ENCODE measurements at places on chromosomes 4 and X. TPM values are rescaled to one million over a fixed set of nuclear protein-coding genes. Genes with fewer than 3 reads are reported as not detected.
A peak's percentile ranks its signal among the peaks of the same experiment; 100 is the strongest.

Gene DGKK
- total RNA-seq, result 1.8 TPM

- peak; percentile 45 for DNase-seq
These were observed 36.6 kb downstream of the PITX2 start for GRCh38 chr4:110586131-110586850.

Gene SH3D19
- total RNA-seq, result 107 TPM

Gene SLC10A4
- 1.7 TPM for total RNA-seq

Gene STPG2
- total RNA-seq, result 0.37 TPM

- peak; percentile 74 for DNase-seq
These were observed 39.8 kb upstream of the NAP1L5 start for GRCh38 chr4:88737307-88737941.

- no peak for DNase-seq
These were observed 6.4 kb downstream of the NR3C2 start for GRCh38 chr4:148435654-148436406.

- no peak for DNase-seq
These were observed 22.0 kb upstream of the FAM9C start for GRCh38 chrX:13066391-13066790.

DNA sequence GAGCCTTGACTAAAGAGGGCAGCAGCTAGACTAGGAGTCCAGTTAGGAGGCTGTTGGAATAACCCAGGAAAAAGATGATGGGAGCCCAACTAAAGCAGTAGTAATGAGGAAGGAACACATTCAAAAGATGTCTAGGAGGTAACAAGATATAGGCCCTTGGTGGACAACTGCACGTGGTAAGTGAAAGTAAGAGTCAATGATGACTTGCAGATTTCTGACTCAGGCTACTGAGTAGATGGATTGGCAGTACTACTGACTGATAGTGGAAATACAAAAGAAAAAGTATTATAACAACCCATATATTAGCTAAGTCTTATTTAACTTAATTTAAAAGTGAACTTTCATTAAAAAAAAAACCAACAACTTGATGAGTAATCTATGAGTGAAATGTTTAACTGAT lies 74.0 kb downstream of the PAK3 start:
- DNase-seq, result no peak

- DNase-seq, result no peak
These were observed 217.3 kb upstream of the GK2 start for GRCh38 chr4:79625361-79625760.

DNA sequence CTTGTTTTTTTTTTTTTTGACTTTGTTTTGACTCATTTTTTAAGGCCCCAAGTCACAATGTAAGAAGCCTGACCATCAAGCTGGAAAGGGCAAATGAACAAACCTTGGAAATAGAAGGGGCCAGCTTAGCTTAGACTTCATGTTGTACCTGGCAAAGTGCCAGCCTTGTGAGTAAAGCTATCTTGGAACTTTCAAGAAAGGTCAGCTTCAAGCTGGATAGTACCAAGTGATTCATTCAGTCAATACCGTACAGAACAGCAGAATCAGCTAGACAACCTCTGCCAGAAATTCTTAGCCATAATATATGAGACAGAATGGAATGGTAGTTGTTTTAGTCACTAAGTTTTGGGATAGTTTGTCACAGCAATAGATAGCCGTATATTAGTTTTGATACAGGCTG lies 1492.2 kb upstream of the TENM3 start:
- DNase-seq, result no peak

Gene PAGE4
- total RNA-seq, result not detected

DNA sequence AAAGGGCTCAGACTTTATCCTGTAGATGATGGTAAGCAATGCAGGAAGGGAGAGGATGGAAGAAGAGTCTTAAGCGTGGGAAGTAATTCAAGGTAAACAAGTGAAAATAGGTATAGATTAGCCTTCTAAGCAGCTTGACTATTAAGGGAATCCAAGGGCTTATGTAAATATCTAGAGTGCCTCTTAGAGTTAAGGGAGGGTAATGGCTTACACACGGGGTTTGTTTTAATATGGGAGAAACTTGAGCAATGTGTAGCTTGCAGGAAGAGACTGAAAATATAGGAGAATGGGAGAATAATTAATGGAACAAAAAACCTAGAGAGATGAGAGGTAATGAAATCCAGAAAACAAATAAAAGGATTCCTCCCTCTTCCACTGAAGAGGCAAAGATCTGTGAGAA lies 12.8 kb upstream of the SAP30 start:
- DNase-seq, result no peak

Gene TCEAL6
- not detected for total RNA-seq

Gene CLNK
- 2.7 TPM for total RNA-seq

- no peak for DNase-seq
These were observed 59.6 kb downstream of the SCML2 start for GRCh38 chrX:18294893-18295292.

DNA sequence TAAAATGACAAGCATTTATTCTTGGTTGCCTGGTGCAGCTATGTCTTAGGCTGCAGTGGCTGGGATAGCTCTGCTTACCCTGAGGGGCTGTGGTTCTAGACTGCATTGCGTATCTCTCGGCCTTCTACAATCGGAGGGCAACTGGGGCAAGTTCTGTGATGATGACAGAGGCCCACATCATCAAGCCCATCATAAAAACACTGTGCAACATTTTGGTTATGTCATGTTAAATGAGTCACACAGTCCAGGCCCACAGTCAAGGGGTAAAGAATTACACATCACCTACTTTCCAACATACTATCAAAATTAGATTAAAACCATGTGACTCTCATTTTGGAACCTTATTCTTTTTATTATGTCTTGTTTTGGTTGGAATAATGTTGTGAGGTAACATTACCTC lies 120.2 kb upstream of the GUCY1A1 start:
- no peak for DNase-seq

GRCh38 chr4:833156-833555 lies 7.2 kb upstream of the CPLX1 start:
- DNase-seq, result no peak

GRCh38 chr4:87006676-87007527 lies 72.1 kb downstream of the AFF1 start:
- peak; percentile 97 for DNase-seq

GRCh38 chrX:121851033-121851432 lies 803.6 kb downstream of the GLUD2 start:
- no peak for DNase-seq

Gene RHOXF1
- not detected for total RNA-seq

DNA sequence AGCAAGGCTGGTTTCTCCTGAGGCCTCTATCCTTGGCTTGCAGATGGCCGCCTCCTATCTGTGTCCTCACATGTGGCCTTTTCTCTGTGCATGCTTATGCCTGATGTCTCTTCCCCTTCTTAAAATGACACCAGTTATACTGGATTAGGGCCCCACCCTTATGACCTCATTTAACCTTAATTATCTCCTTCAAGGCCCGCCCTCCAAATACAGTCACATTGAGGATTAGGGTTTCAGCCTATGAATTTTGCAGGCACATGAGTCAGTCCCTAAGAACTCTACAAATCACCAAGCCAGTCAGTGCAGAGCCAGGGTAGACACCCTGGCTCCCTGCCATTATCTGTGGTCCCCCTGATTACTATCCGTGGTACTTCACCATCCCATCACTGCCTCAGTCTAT lies 51.6 kb downstream of the MAML3 start:
- no peak for DNase-seq

Gene RENBP
- total RNA-seq, result not detected

GRCh38 chrX:27976284-27976683 lies 5.0 kb downstream of the DCAF8L1 start:
- peak; percentile 2 for DNase-seq

DNA sequence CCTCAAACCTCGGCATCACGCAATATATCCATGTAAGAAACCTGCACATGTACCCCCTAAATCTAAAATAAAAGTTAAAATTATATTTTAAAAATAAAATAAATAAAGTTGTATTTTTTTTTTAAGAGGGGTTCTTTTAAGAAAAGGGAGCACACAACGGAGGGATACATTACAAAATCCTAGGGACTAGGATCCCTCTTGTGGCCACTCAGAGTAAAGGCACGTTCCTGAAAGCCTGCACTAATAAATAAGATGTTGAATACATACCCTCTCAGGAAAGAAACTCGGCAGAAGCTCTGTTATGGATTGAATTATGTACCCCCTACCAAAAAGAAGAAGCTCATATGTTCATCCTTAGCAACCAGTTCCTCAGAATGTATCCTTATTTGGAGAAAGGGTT lies 50.9 kb upstream of the PRDX4 start:
- no peak for DNase-seq

DNA sequence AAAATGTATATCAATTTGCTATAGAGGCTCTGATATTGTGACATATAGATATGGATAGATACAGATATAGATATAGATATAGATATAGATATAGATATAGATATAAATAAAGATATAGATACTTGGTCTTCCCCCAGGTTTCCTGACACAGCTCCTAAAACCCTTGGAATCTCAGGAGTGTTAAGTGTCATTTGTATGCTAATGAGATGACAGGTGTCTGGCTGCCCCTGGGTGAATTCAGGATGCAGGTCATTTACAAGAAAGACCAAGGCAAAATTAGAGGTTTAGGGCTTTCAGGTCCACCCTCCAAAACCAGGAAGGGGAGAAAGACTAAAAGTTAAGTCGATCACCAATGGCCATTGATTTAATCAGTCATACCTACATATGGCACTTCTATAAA lies 1034.8 kb downstream of the PDHA2 start:
- DNase-seq, result no peak

GRCh38 chr4:139886798-139887197 lies 221.2 kb downstream of the MGST2 start:
- no peak for DNase-seq

DNA sequence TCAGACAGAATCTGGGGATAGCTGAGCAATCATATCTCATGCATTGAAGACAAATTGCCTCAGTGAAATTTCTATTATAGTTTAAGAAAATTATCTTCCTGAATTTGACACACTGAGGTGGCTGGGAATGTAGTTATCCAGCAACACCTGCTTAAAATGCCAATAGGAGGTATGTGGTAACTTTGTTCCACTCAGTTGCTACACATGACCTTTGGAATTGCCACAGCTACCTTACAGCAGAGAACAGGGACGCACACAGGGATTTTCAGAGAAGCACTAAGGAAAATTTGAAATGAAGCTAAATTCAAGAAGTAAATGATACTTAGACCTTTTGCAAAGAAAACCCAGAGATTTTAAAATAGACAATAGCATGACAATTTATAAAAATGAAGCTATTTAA lies 264.6 kb downstream of the IL1RAPL1 start:
- DNase-seq, result peak; percentile 22

GRCh38 chr4:76489686-76490161 lies 54.7 kb downstream of the SHROOM3 start:
- no peak for DNase-seq

Gene APELA
- total RNA-seq, result not detected

GRCh38 chr4:40750461-40751258 lies 905 bp downstream of the NSUN7 start:
- DNase-seq, result no peak

GRCh38 chr4:3116955-3117354 lies 42.5 kb downstream of the HTT start:
- no peak for DNase-seq

GRCh38 chr4:152458801-152459302 lies 77.0 kb downstream of the FBXW7 start:
- no peak for DNase-seq

DNA sequence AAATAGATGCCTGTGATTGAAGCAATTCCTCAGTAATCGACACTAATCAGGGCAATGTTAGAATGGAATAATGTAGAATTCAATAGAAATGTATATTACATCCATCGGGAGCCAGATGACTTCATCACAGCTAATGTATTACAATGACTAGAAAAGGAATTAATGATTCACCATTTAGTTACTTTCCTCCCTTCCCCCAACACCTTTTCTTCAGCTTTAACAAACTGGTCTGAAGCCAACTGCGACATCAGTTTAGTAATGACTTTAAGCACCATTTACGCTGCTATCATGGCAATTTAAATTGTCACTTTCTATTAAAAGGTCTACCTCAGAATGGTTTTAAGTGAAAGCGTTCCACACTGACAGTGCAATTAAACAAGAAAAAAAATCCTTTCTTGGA lies 45.1 kb downstream of the SUPT20HL2 start:
- no peak for DNase-seq

GRCh38 chrX:70096052-70096451 lies 33.8 kb downstream of the OTUD6A start:
- peak; percentile 27 for DNase-seq

GRCh38 chr4:54662901-54663585 lies 5.3 kb downstream of the KIT start:
- DNase-seq, result no peak

DNA sequence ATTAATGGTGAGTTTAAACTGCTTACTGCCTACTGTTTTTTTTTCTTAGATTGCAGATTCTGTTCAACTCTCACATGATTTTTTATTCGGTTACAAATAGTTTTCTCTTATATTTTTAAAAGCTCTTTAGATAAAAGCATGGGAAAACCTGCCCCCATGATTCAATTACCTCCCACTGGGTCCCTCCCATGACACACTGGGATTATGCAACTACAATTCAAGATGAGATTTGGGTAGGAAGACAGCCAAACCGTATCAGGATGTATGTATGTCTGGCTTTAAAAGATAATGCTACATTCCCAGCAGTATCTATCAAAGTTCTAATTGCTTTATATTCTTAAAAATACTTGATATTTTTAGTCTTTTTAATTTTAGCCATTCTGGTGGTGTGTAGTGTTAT lies 131.5 kb downstream of the JADE1 start:
- no peak for DNase-seq

- DNase-seq, result no peak
These were observed 90.2 kb upstream of the PDLIM3 start for GRCh38 chr4:185625503-185625902.

DNA sequence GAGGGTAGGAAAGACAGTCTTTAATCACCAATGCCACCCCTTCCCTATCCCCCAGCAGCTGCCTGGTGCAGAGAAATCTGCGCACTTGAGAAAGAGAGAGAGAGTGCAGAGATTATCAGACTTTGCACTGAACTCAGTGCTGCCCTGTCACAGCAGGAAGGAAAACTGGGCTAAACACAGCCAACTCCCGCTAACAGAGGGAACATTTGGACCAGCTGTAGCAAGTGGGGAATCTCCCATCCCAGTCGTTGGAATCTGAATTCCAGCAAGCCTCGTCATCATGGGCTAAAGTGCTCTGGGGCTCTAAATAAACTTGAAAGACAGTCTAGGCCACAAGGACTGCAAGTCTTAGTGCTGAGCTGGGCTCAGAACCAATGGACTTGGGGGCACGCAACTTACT lies 168.7 kb downstream of the DLG3 start:
- DNase-seq, result no peak

DNA sequence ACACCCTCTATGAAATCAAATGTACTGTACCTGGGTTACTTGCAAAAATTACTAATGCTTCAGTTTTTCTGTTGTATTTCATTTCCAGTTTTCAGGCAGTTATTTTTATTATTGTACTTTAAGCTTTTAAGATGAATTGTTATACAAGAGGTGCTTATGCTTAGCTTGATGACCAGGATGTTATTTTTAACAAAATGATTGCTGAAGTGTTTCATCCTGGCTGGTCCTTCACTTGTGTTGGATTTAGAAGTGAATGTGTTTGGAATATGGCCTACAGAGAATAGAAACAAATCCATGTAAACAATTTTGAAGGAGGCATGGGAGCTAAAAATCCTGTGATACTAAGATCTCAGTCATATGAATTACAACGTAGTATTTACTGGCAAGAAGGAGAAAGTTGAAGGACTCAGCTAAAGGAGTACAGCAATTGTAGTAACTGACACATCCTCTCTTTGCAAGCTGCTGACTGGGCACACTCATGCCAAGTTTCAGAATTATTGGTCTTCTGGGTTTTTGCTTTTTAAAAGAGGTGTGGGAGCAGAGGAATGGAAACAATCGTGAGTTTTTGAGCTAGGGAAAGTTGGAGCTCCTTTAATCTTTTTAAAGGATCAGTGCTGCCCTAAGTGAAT lies 9.2 kb downstream of the UBE2A start:
- no peak for DNase-seq

All from stomach (tissue), 19 donors.